ENCODE measurements at places on chromosomes 2 and 18.

DNA sequence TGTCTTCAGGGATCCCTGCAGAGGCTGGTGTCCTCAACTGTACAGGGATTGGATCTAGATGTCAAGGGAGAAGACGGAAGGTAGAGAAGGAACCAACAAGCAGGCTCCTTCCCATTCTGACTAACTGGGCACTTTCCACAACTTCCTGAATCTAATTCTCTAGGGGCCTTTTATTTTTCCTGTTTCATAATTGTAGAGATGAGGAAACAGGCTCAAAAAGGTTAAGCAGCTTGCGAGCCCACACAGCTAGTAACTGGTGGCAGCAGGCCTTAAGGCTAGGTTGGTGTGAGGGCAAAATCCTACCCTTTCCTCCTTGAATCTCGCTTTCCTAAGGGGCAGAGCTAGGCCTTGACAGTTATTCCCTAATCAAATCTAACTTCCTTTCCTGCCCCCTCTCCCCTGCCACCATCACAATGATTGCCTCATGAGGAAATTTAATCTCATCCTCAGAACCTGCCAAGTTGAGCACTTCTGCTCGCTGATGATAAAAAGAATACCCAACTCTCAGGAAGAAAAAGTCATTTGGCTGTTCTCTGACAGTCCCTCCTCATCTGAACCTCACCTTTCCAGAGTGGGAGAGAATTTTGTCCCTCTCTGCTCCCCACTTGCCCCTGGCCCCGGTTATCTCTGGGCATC, 35.7 kb upstream of the POLE4 start:
- no peak for DNase-seq

- DNase-seq = no peak
Measured at GRCh38 chr2:164068063-164068462, 332.3 kb upstream of the FIGN start.

GRCh38 chr2:19736191-19736831, 165.5 kb downstream of the TTC32 start:
- DNase-seq = no peak

DNA sequence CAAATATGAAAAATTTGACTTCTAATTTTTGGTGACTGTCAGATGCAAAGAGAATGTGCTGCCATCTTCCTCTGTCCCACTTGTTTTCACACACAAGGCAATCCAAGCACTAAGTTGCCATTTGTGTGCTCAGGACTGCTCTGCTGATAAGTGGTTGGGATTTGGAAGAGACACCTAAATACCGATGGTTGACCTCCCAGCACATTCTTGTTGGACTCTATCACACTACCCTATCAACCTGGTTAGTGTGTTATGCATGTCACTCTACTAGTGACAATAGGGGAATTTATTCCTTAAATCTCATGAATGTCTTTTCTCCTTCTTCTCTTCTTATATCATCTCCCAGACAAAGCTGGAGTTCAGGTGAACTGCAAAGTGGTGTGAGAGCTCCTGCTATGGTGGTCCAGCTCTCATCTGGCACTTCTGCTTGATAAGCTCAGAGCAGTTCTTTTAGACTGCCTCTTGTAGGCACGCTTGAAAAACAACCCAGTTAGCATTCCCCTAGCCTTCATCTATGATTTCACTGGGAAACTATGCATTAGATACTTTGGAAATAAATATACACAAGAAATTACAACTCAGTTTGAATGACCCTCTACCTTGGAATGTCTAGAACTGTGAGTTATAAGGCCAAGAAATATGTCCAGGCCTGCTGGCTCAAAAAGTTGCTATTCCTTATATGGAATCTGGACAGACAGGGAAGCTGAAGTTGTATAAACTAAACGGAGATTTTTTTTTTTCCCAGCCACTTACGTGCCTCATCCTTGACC, 404.8 kb downstream of the MEIS1 start:
- DNase-seq = no peak

DNA sequence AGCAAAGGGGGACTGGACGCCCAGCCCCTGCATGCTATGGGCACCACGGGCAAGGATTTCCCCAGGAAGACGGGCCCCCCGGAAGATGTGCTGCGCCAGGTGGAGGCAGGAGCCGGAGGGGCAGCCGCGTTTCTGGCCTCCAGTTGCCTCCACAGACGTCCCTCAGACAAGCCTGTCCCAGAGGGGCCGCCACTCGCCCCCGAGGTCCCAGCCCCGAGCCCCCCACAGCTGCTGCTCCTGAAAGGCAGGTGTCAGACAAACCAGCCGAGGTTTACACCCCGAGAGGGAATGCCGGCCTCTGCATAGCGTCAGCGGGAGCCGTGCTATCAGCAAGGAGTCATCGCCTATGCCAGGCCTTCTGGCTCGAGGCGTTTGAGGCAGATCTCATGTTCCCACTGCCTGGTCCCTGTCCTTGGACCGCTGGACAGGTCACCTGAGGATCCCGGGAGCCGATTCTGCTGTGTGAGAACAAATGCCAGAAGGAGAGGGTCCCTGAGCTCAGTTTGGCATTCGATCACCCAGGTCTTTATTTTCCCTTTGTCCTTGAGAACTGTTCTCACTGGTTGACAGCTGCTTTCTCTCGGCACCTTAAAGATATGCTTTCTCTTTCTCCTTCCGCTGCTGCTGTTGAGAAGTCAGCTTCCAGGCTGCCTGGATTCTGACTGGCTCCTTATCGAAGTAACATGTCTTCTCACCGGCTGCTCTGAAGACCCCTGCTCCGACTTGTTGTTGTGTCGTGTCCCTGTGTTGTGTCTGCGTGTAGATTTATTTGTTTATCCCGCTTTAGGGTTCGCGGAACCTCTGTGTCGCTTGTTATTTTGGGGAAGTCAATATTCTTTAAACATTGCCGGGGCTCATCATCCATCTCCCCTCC, 20.6 kb downstream of the CROCC2 start:
- DNase-seq = no peak

DNA sequence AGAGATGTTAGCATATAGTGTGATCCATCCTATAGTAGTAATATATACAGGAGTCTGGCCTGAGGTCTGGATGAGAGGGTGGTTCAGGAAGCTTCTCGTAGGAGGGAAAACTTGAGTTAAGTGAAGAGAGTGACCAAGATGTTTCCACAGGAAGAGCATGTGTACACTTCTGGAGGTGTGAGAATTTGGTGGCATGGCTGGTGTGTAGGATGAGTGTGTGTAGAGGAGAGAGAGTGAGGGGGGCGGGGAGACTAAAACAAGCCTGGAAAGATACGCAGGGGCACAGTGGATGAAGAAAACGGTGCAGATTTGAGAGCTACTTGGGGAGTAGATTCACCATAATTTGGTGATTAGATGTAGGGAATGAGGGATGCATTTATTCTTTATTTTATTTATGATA, 43.5 kb upstream of the CTLA4 start:
- no peak for DNase-seq

DNA sequence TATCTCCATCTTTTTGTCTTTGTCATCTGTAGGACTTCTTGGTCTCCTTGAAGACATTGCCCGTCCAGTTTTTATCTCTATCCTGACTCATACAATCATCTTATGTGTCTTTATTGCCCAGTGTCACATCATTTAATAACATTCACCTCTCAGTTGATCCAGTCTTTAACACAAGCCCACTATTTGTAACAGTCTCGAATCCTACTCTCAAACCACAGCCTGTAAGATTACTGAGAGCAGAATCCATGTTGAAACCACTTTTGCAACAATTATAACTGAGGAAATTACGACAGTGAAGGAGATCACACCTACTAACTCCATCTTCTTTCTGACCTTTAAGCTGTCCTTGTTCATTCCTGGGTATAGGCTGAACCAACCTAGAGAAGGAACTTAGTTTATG, 1206.0 kb upstream of the ZEB2 start:
- DNase-seq = no peak

- DNase-seq = no peak
Measured at GRCh38 chr2:237747189-237747588, 51.4 kb upstream of the RBM44 start.

DNA sequence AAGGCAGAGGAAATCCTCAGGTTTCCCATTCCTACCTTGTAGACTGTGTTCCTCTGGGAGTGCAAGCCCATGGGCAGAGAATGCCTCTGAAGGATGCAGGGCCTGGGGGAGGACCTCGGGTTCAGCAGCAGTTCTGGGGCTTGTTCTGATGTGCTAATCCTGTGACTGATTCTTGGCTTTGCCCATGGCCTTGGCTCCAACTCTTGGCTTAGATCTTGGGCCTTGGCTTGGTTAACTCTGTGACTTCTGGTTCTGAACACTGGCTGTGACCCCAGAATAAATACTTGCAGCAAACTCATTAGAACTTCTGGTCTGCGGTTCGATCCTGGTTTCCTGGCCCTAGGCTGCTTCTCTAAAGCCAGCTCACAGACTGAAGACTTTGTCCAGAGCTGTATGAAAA, 366.9 kb upstream of the ZEB2 start:
- no peak for DNase-seq

GRCh38 chr2:102271844-102272243, 39.5 kb upstream of the IL1RL1 start:
- DNase-seq = no peak

GRCh38 chr2:47093626-47094025, 61.5 kb downstream of the STPG4 start:
- DNase-seq = no peak

DNA sequence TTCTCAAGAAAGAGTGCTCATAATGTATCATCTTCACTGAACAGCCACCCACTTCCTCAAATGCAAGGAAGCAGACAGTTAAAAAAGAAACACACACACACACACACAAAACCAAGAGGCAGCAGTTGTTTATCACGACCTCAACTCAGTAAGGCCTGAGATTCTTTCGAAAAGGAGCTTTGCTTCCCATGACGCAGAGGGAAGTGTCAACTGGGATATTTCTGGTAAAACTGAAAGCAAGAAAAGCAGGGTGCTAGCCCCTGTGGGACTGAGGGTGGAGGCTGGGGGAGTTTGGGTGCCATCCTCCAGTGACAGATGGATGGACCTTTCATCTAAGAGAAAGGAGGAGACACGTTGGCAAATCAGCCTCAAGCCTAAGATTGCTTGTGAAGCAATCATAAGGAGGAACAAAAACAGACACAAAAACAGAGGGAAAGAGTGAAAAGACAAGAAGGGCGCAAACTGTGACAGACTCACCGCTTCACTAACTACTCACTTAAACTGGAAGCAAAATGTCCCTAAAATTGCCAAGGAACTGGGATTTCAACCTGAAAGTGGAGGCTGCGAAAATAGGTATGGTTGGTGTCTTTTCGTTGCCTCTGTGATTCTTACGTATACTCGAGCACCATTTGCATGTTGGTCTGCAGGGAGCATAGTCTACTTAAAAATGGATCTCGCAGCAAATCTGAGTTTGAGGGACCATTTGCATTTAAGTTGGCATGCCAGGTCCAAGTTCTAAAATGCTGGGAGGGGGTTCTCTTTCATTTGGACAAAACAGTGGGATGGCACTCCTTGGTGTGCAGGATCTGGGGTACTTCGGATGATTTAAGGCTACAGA, at the start of gene ARHGAP25:
Gene ARHGAP25 (plus strand): TSS at position 124 of the 838 bp plus-strand sequence. CDS start 389 bp downstream, at position 513.
- DNase-seq = no peak

DNA sequence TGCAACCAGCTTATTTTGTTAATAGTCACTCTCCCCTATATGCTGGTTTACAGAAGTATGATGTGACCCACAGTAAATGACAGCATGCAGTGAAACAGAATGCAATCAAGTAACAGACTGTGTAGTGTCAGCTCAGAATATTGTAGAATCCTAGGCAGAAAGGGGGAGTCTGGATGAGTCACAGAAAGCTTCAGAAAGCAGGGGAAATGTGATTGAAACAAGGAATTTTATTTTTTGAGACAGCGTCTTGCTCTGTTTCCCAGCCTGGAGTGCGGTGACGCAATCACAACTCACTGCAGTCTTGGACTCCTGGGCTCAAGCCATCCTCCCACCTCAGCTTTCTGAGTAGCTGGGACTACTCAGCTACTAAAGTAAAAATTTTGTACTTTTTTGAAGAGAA, 219.9 kb upstream of the FBXO11 start:
- no peak for DNase-seq

DNA sequence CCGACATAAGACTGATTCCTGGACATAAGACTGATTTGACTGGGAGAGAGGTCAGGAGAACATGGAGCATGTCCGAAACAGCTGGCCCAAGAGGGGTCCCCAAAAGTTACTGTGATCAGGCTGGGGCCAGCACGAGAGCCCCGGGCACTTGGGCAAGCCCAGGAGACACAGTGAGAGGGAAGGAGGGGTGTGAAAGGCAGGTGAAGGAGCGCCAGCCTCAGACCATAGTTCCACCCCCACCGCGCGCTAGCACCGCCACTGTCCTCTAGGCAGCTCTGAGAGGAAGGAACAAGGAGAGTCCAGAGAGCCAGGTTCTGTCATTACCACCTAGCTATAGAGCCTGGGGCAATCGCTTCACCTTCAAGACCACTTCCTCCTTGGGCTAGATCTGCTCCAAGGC, 78.2 kb upstream of the DAPL1 start:
- no peak for DNase-seq

GRCh38 chr2:84741182-84741822, 139.6 kb downstream of the TRABD2A start:
- DNase-seq = peak; percentile 41

GRCh38 chr2:198376677-198377076, 572.3 kb downstream of the PLCL1 start:
- DNase-seq = no peak

GRCh38 chr18:4549164-4549872, 94.2 kb upstream of the DLGAP1 start:
- no peak for DNase-seq

- DNase-seq = no peak
Measured at GRCh38 chr2:174436351-174436750, 40.8 kb downstream of the SCRN3 start.
